ENCODE measurements at places on chromosomes 11 and 22.

GRCh38 chr22:26576026-26576680, 13.8 kb downstream of the TPST2 start:
- DNase-seq: peak; percentile 86

DNA sequence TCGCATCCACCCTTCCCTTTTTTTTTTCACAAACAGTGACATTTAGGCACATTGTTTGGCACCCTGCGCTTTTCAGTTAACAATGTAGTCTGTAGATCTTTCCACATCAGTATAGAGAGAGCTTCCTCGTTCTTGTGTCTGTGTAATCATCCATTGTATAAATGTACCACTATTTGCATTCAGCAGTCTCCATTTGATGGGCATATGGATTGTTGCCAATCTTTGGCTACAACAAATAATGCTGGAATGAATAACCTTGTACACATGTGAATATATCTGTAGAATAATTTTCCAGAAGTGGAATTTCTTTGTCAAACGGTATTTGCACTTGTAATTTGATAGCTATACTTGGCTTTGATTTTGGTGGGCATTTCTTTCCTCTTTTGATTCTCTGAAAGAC, 17.1 kb downstream of the MPEG1 start:
- DNase-seq: no peak

DNA sequence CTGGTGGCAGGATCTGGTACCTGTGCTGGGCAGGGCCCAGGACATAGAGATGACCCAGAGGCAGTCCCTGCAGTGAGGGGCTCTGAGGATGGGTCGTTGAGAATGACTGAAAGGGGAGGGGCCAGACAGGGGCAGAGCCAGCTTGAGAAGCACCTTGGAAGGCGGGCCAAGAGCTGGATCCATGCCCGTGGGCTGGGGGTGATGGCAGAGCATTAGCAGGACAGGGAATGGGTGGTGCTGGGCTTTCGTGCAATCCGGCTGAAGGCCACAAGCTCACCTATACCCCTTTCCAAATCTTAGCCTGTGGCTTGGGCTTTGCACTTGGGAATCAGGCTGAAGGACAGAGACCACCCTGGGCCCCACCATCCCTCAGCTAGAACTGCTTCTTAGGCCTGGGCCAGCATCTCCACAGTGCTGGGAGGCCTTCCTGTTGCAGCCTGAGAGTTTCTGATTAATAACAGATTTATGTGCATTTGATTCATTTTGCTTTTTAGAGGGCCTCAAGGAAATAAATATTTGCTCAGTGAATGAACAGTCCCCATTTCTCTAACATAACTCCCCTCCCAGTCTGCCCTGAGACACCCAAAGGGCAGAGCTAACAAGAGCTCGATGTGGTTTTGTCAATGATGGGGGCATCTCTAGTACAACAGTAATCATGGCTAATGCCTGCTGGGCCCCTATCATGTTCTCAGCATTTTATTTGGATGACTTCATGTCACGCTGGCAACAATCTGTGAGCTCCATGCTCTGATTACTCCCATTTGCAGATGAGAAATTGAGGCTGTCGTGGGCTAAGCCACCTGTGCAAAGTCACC, 39.3 kb downstream of the RIBC2 start:
- no peak for DNase-seq

GRCh38 chr11:131913267-131913666, 542.9 kb downstream of the NTM start:
- no peak for DNase-seq

Measured in suppressor macrophage (primary cell).